ENCODE measurements at places on chromosomes 1 and 21.
A peak's percentile ranks its signal among the peaks of the same experiment; 100 is the strongest.

DNA sequence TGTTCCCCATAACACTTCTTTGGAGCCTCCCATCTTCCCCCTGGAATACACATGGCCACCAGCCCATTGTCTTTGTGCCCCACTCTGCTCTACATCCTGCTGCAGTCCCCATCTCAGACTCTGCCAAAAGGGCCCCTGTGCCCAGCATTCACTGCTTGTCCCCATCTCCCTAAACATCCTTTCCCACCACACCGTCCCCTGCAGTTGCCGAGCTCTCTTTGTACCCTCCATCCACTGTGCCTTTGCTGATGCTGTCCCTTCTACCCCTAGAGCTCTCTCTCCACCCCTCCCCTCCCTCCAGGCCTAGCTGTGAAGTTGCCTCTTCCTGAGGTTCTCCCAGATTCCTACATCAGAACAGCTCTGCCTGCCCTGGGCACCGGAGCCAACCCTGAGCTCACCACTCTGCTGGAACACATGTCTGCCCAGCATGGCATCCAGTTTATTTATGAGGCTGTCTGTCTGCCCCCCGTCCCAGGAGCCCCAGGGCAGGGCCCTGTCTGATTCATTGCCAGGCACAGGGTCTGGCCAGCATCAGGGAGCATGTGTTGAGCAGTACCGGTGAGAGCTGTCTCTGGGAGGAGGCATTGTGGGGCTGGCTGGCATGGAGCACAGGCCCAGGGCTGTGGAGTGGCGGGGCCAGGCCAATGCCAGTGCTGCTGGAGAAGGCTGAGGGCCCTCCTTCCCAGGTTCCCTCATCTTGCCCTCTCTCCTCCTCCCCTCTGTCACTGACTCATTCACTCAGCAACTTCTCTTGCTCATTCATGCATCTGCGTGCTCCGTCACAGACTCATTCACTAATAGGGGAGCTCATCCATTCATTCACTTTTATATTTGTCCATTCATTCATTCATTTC lies 28.8 kb downstream of the EDN2 start:
- ATAC-seq: no peak

DNA sequence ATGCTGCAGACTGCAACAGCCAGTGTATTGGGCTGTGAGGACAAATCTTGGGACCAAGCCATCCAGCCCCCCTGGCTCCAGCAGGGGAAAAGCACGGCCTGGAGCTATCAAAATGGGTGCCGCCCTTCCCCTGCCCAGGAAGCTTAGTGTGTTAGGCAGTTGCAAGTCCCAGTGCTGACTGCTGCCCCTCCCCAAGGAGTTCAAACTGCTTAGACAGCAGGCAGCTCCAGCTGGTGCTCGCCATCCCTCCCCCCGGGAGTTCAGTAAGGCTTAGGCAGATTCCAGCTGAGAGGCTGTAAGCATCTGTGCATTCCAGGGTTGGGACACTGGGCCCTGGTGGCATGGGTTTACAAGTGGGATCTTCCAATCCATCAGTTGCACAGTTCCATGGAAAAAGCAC lies 579.6 kb upstream of the NR5A2 start:
- ATAC-seq: no peak

DNA sequence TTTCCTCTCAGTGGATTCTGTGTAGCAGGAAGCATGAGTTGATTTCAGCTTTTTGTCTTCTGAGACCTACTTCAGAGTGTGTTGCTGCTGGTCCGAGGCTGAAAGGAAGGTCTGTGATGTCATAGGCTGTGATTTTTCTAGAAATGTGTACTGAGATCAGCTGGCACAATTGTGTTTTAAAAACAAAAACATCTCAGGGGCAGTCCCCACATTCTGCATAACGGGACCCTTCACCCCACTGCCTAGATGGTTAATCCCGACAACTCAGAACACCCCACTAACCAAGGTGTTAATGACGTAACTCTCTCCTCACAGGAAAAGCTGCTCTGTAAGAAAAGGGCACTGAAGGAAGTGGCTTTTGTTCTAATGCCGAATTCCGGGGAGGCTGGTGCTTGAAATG lies 59.8 kb upstream of the PPP2R5A start:
- peak; percentile 83 for ATAC-seq

DNA sequence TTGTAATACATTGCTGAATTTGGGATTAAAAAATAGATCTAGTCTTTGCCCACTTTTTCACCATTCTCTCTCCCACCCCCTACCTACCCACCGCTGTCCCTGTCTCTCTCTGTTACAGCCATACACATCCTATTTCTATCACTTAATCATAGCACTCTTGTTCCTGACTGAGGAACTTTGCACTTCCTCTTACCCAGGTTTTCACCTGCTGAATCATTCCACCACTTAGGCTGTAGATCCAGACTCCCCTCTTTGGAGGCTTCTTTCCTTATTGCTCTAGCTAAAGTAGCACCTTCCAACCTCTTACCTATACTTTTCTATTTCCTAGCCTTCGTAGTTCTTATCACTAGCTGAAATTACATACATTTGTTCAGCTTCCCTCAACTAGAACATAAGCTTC lies 59.6 kb downstream of the ATP6V1G3 start:
- no peak for ATAC-seq

- ATAC-seq: peak; percentile 5
Measured at GRCh38 chr1:24415910-24416665, 486 bp downstream of the NIPAL3 start.

GRCh38 chr1:186175588-186175987 lies 199.5 kb downstream of the TPR start:
- no peak for ATAC-seq

GRCh38 chr1:68904477-68904876 lies 407.6 kb upstream of the DEPDC1 start:
- no peak for ATAC-seq

DNA sequence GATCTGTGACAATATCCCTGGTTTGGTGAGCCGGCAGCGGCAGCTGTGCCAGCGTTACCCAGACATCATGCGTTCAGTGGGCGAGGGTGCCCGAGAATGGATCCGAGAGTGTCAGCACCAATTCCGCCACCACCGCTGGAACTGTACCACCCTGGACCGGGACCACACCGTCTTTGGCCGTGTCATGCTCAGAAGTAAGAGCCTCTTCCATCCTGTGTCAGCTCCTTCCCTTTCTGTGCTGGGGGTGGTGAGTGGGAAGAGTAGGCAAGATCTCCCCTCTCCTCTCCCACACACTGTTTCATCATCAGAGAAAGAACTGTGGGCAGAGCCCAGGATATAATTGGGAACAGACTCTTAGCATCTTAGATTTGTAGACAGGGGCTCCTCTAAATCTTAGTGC lies 6.1 kb downstream of the WNT2B start:
- no peak for ATAC-seq

GRCh38 chr1:67629370-67630075 lies 55.5 kb upstream of the GADD45A start:
- ATAC-seq: no peak

DNA sequence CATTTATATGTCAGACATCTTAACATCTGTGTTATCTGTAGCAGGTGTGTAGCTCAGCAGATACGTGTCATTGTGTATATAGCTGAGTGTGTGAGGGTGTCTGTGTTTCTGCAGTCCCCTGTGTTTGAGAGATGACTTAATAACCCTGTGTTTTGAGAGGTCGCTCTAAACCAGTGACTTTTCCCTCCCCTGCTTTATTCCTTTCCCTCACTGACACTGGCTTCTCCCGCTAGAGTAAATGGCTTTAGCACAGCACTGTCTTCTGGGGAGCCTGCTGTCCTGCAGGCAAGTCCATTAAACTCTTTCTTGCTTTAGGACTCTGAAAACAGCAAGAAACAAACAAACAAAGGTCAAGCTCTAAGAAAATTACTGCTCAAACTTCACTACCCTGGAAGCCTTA lies 53.0 kb downstream of the VANGL1 start:
- no peak for ATAC-seq

GRCh38 chr1:110087812-110088738 lies 17.6 kb upstream of the ALX3 start:
- ATAC-seq: peak; percentile 47

DNA sequence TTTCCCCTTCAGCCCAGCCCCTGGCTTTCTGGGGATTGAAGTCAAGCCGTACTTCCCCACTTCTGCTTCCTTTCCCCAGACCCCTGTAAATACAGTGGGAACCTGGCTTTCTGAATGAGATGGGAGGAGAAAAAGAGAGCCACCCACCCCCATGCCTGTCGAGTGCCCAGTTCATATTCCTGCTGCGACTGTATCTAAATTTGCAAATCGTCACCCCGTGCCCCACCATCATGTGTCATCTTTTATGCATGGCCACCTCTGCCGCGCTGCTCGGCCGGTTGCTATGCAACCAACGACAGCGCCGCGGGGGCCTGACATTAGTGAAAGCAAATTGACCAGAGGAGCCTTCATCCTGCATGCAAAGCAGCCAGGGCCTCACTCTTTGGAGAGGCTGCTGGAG lies 143.0 kb downstream of the ELAVL4 start:
- no peak for ATAC-seq

DNA sequence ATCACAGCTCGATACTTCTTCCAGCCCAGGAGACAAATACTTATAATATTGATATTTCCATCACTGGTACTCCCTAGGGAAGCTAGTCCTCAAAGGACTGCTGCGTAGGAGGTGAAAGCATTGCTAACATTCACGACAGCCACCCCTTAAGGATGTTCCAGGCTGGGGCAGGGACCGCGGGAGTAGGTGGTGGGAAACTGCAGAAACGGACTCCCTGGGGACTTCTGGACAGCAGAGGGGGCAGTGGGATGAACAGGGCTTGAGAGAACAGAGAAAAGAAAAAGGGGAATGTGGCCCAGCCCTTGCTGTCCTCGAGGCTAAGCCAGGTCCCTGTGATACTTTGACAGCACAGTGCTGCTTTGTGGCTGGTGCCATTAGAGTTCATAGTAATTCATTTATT lies 108.0 kb downstream of the HMGB4 start:
- no peak for ATAC-seq

DNA sequence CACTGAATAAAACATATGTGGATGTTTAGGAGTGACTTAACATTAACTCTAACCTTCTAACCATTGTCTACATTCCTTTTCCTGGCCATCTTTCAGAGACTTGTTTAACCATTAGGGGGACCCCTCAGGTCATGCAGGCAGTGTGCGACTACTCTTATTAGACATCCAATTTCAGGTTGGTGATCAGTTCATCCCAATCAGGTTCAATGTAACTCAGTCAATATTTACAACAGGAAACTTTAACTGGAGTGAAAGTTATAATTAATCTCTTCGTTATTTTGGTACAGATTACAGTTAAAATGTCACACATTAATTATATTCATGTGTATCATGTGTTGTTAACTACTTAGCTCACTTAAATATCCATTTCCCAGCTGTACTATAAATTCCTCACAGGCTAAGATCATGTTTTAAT lies 68.8 kb upstream of the RGS1 start:
- peak; percentile 67 for ATAC-seq

GRCh38 chr1:229079016-229079595 lies 191.8 kb upstream of the RAB4A start:
- peak; percentile 55 for ATAC-seq

GRCh38 chr21:30044447-30045064 lies 104.8 kb upstream of the GRIK1 start:
- no peak for ATAC-seq

DNA sequence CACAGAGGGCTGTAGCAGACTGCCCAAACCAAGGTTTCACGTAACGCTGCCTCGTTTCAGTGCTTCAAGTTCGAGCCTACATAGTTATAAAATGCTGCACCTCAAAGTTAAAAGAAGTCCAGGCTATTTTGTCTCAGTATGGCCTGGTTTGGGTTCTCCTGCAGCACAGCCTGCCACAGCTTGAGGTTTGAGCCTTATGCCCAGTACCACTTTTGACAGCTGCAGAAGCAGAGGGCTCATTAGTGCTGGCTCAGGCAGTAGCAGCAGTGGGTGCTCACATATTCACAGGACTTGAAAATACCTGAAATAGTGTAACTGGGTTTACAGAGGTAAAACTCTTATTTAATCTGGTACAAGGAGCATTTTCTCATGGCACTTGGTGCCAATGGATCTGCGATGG lies 15.3 kb downstream of the SPATA46 start:
- ATAC-seq: no peak

- ATAC-seq: no peak
Measured at GRCh38 chr1:4928186-4928585, 273.8 kb downstream of the AJAP1 start.

All from activated T-helper 17 cell treated with anti-CD3 and anti-CD28 coated beads, Interleukin-2, amount 50 U/mL, for 72 hours (primary cell).